Activated naive CD4-positive, alpha-beta T cell treated with Interleukin-2 at 50 U/mL for 16 hours (primary cell): ENCODE measurements at places on chromosomes 16 and 17.

GRCh38 chr17:31387438-31387837, 4.0 kb upstream of the RAB11FIP4 start:
- no peak for DNase-seq

GRCh38 chr17:5027299-5027698, 7.9 kb downstream of the SLC52A1 start:
- DNase-seq: no peak

DNA sequence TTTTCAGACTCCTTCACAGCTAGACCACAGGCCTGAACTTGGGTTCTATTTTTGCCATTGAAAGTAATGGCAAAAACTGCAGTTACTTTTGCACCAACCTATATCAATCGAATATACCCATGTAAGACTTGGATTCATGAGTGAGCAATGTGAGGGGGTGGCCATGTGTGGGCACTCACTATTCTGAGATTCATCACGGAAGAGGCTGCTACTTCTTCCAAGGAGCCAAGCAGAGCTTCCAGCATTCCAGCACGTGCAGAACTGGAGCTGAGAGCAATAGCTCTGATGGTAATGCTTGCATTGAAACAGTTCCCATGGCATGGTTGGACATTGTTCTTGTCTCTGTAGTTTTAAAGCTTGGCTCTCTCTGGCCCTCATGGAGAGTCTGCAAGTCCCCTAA, 327.6 kb downstream of the CA10 start:
- no peak for DNase-seq

GRCh38 chr17:72714357-72714966, 378.0 kb downstream of the SLC39A11 start:
- DNase-seq: no peak

- no peak for DNase-seq
Measured at GRCh38 chr17:74654742-74655141, 31.2 kb upstream of the CD300E start.

DNA sequence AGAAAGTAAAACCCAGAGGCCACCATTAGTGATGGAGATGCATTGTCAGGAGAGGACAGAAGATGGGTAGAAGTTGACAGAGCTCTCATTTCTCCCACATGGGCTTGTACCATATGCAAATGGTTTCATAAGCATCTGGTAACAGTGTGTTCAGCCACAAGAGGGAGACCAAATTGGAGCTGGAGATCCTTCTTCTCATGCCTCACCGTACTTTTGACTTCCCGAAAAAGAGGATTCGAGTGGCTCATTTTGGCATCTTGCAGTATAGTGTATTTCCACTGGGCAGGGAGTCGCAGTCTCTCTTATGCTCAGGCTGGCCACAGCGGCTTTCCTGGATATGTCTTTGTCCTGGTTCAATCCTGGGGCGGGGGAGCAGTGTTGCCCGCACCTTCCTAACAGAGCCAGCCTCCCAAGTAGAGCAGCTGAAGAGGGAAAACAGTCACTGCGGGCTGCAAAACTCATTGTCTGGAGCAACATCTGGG, 23.8 kb downstream of the TBC1D3B start:
- no peak for DNase-seq

DNA sequence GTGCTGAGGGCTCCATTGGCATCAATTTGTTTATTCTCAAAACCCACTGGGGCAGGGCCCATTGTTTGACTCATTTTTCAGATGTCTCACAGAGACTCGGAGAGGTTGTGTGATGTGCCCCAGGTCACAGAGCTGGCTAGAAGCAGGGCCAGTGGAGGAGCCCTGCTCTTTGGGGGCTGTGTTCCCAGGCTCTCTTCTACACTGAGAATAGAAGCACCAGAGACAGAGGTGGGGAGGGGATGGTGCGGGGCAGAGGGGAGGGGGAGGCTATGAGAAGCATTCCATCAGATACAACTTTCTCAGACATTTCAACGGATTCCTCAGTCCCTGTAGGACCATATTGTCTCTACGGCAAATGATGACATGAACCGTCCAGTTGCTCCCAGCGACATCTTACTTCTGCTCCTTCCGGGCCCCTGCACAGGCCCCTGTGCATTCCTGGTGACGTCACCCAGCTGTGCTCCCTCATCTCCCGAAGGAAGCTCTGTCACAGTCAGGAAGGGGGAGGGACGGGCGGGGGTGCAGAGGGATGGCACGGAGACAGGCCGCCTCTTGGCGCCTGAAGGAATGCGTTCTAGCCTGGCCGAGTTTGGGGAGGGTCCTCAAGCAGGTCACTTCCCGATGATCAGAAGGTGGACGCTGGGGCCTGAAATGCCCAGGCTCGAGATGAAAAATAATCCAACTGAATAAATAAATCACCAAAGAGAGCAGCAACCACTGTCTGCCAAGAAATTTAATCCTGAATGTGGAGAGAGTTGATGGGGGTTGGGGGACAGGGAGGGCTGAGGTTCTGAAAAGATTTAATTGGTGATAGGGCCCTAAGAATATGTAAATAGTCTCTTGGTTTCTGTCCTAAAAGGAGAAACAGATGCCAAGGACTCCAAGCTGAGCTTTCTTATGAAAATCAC, 114.1 kb downstream of the NOG start:
- no peak for DNase-seq

GRCh38 chr16:81231014-81231413, 7.5 kb upstream of the BCO1 start:
- no peak for DNase-seq

GRCh38 chr17:55436224-55437158, 14.9 kb upstream of the MMD start:
- DNase-seq: no peak

DNA sequence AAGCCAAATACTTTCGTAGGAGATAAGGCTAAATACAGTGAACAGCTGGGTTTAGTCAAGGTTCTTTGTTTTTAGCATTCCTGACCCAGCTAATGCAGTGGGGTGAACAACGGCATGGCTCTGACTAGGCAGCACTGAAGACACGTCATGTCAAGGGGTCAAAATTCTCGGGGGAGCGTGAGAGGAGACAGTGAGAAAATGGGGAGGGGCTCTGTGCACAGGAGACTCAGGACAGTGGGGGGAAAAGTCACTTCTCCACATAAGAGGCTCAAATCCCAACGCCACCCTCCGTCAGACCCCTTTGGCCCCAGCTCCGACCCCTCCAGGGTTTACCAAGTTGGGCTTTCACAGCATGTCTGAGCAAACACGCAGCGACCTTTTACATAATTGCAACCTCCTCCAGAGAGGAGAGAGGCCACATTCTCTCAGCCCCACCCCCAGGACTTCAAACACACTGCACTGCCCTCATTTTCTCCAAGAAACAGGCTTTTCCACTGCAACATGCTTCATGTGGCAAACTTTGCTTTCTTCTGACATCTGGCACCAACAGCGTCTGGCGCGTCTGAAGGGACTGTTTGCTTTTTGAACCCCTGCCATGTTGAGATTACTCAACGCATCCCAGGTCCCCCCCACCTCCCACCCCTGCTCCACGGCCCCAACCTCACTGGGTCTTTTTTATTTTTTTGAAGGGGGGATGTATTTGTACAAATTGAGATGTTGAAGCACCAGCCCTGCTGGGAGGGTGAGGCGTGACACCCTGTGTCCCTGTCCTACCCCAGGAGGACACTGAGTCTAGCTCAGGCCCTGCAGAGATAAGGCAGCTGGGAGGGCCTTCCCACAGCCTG, 30.0 kb downstream of the AXIN2 start:
- DNase-seq: no peak

DNA sequence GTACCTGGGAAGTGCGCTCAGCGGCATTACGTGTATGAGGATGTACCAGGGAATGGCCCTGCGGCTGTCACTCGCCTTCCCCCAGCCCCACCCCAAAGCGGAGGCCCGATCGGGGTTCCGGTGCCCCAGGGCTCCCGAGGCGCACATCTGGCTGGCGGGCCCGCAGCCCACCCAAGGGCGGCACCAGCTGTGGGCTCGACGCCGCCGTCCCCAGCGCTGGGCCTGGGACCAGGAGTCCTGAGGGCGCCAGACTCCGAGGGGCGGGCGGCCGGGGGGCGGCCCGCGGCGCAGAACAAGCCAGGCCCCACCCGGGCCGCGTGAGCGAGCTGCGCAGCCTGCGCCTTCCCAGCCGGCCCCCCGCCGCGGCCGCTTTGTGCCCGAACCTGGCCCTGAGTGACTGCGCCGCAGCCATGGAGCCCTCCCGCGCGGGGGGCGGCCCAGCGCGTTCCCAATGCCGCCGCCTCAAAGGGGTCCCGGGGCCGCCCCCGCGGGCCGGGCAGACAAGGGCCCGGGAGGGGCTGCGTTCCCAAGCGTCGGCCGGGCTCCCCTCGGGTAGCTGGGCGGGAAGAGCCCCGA, 17.4 kb downstream of the ZNF423 start:
- no peak for DNase-seq
